GM04503 (cell line): ENCODE measurements at places on chromosomes 16 and 17.

GRCh38 chr16:1117926-1118325 lies 21.9 kb upstream of the C1QTNF8 start:
- no peak for DNase-seq

DNA sequence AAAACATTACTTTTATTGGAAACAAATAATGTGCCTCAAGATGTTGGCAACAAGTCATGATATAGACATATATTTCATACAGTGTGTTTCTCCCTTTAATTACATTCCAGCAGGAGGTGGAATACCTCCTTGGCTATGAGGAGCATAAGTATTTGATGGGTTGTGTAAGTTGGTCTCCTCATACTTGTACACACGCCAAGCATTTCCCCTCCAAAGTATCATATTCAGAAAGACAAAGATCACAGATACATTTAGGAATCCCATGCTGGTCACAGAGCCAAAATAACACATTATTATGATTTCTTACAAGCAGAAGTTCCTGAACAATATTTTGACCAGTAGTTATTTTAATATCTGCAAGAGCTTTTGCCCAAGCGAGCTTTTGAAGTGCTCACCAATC lies 57.8 kb downstream of the WSB1 start:
- DNase-seq: no peak

DNA sequence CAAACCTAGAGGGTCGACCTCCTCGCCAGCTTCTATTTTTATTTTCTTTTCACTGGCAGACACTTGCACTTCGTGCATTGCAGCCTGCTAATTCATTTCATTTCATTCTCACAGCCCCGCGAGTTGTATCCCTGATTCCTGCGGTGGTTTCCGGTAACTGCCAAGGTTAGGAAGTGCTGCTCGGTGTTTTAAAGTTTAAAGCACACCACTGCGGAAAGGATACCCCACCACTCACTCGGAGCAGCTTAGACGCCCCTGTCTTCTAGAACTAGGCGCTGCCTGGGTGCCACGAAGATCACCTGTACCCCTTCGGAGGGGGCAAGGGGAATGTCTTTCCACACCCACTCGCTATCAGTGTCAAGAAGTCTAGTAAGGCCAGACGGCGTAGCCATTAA lies 509 bp downstream of the CNEP1R1 start:
- no peak for DNase-seq

DNA sequence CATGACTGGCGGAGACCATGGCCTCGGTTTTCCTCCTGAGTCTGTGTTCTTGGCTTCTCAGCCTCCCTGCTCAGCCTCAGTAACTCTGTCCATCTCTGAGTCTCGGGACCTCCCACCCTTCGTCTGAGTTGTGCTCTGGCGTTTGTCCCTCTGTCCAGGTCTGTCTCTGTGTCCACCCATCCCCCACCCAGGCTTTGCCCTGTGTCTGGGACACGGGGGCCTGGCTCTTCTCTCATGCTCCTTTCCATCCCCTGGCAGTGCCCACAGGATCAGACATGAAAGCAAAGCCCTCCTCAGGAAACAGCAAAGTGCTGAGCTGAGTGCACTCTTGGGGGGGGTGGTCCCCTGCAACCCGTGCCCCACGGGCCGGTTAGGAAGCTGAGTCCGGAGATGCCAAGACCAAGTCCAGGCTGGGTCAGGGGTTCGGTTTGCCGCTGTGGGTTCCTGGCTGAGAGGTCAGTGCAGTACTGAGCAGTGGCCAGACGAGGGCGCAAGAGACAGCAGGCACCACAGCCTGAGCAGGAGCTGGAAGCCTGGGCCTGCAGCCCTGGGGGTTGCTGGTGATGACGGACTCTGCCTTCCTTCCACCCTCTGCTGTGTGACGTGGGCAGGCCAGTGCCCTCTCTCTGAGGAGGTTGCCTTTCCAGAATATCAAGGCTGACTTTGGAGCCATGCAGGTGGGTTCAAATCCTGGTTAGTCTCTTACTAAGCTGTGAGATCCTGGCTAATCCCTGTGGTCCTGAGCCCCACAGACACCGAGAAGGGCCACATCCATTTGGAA lies 2.5 kb downstream of the P2RX1 start:
- no peak for DNase-seq

DNA sequence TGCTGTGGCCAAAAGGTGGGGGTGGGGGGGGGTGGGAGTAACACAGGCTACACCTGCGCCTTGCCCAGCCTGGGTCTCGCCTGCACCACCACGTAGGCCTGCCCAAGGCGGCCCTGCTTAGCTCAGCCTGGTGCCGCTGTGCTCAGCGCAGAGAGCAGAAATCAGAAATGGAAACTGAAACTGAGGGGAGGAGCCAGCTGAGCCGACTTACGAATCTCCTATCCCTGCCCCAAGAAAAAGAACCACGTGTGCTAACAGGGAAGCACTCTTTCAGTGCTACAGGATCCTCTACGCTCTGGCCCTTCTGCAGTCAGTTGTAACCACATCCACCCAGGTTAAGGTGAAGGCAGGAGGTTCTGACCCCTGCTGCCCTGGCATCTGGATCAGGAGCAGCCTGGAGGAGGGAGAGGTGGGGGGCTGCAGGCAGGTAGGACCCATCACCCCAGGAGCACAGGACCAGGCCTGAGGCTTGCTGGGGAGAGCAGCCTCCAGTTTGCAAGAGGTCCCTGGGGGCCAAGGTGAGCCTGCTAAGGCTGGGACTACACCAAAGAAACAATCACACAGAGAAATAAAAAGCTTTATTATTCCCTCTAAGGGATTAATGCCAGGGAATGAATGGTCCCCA lies at the start of gene DHX58:
Gene DHX58 (minus strand): TSS at position 163 of the 625 bp plus-strand sequence. CDS start 822 bp downstream, outside the sequence.
- no peak for DNase-seq

DNA sequence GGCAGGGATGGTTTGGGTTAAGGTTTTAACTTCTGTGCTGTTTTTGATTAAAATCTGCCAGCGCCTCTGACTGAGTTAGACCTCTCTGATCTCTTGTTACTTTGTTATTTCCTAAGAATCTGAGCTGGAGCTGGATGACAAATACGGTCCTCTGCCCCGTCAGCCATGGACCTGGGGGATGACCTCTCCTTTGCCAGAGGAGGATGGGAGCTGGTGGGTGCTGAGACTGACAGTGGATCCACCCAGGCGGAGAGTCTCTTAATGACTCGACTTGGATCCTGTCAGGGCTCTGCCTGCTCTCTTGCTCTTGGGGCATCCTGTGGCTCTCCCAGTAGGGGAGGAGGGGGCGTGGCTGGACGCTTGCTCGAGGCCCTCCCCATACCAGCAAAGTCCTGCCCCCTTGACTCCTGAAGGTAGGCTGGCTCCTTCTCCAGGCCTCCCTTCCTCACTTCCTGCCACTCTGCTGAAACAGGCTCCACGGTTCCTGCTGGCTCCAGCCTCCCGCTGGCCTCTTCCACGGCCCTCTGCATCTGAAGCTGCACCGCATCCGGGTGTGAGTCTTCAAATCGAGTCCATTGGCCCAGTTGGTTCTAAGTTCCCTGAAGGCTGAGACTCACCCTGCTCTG lies 24.8 kb upstream of the MAP3K14 start:
- DNase-seq: peak; percentile 74

DNA sequence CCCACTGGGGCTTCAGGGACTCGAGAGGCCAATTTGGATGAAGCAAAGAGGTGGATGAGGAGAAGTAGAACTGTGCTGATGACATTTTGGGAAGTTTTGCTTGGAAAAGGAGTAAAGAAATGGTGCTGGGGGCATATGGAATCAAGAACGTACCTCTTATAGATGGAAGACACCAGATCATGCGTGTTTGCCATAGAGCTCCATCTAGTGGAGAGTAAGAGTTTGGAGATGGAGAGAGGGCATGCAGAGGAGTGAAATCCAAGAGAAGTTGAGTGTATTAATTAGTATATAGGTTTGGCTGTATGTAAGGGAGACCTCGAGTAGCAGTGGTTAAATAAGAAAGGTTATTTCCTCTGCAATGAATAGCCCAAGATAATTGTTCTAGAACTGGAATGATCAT lies 56.0 kb downstream of the SHISA6 start:
- no peak for DNase-seq

GRCh38 chr17:45038728-45039634 lies 12.5 kb downstream of the DCAKD start:
- DNase-seq: no peak

DNA sequence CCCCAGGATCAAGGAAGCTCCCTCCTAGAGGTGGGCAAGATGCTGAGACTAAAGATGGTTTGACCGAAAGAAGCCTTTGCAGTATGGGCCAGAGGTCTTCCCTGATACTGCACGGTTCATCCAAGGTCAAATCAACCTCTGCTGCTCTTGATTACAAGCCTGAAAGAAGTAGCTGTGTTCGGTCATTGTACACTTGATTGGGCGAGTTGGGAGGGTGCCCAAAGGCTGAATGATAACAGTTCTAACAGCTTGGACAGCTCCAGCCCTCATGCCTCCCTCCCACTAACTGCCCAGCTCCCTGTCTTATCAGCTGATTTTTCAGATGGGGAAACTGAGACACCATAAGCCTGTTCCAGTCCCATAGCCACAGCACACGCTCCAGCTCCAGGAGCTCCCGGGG lies 42.8 kb downstream of the ABCC12 start:
- DNase-seq: no peak

DNA sequence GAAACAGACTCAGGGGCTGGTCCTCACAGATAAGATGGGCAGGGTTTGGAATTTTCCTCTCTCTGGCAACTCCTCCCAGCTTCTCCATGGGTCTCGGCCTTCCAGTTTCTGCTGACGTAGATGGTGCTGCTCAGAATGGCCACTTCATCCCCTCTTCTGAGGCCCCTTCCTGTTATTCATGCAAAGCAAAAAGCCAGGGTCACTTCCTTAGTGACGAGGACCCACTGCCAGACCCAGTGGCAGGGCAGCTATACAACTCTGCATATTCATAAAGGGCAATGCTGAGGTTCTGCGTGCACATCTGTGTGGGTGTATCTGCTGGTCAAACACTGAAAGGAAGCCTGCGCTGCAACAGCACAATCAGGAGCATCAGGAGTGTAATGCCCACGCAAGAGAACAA lies 108.8 kb downstream of the WSCD1 start:
- no peak for DNase-seq

- no peak for DNase-seq
These were observed 11.8 kb downstream of the MRM1 start for GRCh38 chr17:36613155-36613554.

DNA sequence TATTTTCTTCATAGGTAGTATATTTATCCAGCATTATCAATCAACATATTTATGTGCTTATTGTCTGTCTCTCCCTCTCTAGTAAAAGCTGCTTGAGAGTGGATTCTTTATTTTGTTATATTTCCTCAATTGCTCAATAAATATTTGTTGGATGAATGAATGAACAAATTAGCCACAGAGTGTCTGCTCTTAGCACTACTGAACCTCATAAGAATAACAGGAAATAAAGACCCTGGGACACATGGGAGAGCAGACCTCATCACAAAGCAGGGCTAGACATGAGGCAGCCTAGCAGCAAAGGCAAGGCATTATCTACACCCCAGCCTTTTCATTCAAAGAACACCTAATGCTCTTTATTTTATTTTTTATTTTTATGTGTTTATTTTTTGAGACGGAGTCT lies 34.9 kb upstream of the TANC2 start:
- no peak for DNase-seq
